Effector CD8-positive, alpha-beta T cell (primary cell): ENCODE measurements at places on chromosomes 3 and 15.

DNA sequence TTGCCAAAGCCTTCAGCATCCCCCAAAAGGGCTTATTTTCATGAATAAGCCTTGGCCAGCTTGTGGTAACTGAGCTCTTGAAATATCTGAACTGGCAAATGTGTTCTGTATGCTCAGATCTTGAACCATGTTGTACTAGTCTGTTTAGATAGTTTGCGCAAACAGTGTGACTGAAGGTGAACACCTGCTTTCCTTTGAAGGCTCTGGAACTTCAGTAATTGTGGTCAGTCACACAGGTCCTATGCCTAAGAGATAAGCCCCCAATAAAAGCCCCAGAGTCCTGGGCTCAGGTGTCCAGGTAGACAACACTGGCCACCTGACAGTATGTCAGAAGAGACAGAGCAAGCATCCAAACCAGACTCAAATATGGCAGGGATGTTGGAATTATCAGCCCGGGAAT is 5.4 kb downstream of the TUBGCP5 start:
- DNase-seq, result no peak

GRCh38 chr15:80216141-80216540 is 35.9 kb downstream of the CTXND1 start:
- DNase-seq, result no peak

DNA sequence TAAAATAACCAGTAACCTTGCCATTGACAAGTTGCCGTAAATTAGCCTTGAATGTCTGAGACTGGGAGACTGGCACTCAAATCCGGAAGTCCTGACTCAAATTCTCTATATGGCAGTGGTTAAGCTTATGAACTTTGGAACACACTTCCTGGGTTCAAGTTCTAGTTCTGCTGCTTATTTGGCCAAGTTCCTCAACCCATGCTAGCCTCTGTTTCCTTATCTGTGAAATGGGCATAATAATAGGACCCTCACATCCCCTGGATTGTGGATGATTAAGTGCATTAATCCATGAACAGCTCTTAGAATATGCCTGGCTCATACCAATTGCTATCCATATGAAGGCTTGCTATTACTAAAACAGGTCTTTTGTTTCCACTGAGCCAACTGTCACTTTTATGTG is 311.5 kb downstream of the EDEM1 start:
- no peak for DNase-seq

DNA sequence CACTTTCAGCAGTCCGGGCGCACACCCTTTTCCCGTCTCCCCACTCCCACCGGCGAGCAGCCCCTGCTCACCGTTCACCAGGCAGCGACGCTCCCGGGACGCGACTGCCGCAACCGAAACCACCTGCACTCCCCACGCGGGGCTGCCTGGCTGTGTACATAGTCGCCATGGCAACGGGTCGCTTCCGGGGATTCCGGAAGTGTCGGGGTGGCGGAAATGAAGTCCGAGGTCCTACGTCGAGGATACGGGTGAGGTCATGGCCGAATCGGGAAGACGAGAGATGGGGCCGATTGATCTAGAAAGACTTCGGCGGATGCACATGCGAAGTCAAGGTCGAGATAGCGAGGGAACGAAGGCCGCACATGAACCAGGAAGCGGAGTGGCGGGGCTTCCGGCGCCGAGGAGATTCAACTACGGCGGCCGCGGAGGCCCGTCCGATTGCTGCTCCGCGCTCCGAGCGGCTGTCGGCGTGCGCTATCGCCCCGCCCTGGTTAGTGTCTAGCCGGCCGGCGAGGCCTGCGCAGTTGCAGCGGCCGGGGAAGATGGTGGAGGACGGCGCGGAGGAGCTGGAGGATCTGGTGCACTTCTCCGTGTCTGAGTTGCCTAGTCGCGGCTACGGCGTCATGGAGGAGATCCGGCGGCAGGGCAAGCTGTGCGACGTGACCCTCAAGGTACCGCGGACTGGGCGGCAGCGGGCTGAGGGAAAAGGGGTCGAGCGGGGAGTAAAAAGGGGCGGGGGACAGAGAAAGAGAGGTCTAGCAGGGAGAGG is at the start of the genes KIF9 and KLHL18:
Gene KIF9, minus strand, starts transcription at position 376 of the 769 bp plus-strand sequence. CDS start 5,425 bp downstream, outside the sequence.
Gene KLHL18, plus strand, starts transcription at position 521 of the 769 bp plus-strand sequence. Its CDS starts 22 bp downstream, at position 543.
- peak; percentile 95 for DNase-seq

DNA sequence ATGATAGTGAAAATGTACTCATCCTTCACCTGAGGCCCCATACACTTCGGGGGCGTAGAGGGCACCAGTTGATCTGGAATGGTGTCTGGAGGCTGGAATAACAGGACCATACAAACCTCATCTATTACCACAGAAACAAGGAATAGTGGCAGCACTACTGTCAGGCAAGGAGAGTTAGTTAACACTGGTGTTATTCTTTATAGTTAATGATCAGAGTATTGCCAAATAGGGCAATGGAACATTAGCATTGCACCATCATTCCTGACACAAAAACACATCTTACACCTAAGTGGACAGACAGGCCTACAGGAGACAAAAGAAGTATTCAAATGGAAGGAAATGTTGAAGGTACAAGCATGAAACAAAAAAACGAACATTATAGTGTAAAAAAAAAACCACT is 137.0 kb upstream of the UBP1 start:
- no peak for DNase-seq

GRCh38 chr3:195256639-195257453 is 14.1 kb downstream of the XXYLT1 start:
- no peak for DNase-seq

- no peak for DNase-seq
Observed at GRCh38 chr3:62727981-62728380, 147.2 kb downstream of the CADPS start.

GRCh38 chr3:63192248-63192647 is 85.9 kb upstream of the SYNPR start:
- no peak for DNase-seq
